ENCODE measurements at places on chromosomes 7 and 10.

GRCh38 chr10:132417957-132418441 lies 21.0 kb downstream of the PWWP2B start:
- DNase-seq: no peak

DNA sequence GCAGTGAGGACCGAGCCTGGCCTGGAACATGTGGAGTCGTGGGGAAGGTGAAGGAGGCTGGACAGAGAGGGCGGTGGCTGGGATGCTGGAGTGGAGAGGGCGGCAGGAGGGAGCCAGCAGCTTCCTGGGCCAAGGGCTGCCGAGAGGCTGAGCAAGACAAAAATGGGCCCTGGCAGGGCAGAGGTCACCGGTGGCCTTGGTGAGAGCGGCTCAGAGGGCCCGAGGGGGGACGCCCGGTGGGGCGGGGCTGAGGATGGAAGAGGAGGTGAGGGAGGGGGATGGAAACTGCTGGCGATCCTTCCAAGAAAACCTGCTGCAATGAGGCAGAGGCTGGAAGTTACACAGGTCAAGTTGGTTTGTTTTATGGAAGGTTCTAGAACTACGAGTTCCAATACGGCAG lies 69.5 kb downstream of the ELFN1 start:
- DNase-seq: no peak

DNA sequence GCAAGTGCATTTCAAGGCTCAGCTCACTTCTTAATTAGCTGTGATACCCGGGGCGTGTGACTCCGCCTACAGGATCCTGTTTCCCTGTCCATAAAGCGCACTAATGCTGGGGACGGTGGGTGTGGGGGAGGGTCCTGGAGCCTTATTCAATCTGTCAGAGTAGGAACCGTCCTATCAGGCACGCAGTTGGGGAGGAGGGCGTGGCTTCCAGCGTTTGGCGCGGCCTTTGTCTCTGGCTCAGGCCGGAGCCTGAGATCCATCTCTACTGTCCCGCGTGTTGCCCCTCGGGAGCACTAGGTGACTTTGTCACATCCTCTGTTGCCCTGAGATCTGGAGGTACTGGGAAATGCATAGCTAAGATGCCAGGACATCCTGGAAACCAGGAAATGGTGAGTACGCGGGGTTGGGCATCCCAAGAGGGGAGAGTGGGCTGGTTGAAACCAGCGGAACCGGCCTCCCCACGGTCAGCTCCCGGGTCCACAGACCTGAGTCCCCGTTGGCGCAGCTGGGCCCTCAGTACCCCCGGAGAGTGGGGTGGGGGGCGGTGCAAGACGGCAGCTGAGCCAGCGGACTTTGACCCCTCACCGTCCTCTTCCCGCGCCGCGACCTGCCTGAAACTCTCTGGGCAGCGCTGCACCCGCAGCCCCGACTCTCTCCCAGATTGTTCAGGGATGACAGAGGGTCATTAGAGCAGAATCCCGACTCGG lies 104.4 kb upstream of the ZNF92 start:
- peak; percentile 88 for DNase-seq

- no peak for DNase-seq
These were observed 37.0 kb downstream of the PIP4K2A start for GRCh38 chr10:22677333-22677732.

- DNase-seq: no peak
These were observed 73.4 kb downstream of the ABI1 start for GRCh38 chr10:26787362-26787761.
